ENCODE measurements at places on chromosomes 7 and 10.

DNA sequence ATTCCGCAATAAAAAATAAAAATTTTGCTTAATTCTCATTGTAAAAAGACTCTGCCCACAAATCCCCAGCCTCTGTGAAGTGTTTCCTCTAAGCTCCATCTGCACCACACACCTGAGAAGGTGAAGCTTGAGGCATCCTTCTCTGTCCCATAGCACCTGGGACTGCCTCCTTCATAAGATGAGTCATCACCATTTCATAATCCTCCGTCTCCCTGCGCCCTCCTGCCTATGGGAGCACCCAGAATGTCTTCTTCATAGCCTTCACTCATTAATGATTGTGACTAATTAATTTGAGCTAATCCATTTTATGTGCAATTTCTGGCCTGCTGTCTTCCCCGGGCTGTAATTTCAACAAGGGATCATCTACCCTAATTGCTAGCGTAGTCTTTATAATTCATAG lies 90.3 kb downstream of the WDR11 start:
- DNase-seq = no peak

GRCh38 chr10:110867807-110868465 lies 3.8 kb upstream of the PDCD4 start:
- no peak for DNase-seq

DNA sequence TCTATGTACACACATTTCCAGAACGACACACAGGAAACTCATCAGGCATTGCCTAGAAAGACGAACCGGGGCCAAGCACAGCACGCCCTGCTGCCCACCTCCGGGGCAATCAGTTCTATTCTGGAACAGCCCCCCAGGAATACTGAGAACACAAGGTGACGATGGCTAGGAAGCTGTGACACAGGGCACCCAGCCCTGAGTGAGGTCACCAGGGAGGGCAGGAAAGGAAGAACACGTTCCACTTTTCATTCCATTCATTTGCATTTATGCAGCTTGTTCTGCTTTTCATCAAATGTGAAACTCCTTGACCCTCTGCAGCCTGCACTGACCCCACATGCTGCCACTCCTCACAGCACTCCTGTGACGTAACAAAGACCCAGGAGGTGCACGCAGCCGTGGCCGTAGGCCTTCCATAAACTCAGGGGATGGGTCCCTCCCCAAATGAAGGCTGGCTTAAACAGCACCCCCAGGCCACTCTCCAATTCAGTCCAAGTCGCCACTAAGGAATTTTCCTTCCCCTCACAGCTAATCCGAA lies 28.9 kb downstream of the MAD1L1 start:
- DNase-seq = no peak

DNA sequence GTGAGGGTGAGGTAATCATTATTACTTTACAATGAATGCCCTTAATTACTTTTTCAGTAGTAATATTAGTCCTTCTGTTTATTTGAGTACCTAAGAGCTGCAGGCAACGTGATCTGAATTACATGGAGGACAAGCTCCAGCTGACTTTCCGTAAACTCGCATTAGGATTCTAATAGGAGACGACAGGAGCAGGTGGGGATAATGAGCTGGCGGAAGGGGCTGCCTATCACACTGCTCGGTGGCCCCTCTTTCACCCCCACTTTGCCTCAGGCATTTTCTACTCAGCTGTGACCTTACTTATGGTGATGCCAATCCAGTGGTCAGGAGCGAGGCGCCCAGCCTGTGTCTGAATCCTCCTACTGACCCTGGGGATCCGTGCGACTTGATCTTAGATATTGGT lies at the start of gene C7orf33:
Gene C7orf33, plus strand, starts transcription at position 296 of the 400 bp plus-strand sequence. CDS start 160 bp downstream, outside the sequence.
- no peak for DNase-seq

- DNase-seq = no peak
Observed at GRCh38 chr7:129986600-129986999, 33.8 kb upstream of the UBE2H start.

DNA sequence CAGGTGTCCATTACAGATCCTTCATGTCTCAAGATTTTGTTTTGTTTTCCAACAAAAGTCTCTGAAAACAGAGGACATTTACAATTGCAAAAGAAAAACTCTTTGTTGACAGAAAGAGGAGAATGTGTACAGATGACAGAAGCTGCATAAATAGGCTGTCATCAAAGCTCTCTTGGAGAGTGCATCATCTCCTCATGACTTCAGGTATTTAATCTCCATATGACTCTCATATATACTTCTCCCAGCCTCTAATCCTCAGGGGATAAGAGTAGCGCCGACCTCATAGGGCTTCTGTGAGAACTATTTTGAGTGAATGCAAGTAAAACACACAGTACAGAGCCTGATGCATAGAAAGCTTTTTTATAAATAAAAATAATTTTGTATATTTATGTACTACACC lies 48.1 kb upstream of the SEPTIN7 start:
- no peak for DNase-seq

DNA sequence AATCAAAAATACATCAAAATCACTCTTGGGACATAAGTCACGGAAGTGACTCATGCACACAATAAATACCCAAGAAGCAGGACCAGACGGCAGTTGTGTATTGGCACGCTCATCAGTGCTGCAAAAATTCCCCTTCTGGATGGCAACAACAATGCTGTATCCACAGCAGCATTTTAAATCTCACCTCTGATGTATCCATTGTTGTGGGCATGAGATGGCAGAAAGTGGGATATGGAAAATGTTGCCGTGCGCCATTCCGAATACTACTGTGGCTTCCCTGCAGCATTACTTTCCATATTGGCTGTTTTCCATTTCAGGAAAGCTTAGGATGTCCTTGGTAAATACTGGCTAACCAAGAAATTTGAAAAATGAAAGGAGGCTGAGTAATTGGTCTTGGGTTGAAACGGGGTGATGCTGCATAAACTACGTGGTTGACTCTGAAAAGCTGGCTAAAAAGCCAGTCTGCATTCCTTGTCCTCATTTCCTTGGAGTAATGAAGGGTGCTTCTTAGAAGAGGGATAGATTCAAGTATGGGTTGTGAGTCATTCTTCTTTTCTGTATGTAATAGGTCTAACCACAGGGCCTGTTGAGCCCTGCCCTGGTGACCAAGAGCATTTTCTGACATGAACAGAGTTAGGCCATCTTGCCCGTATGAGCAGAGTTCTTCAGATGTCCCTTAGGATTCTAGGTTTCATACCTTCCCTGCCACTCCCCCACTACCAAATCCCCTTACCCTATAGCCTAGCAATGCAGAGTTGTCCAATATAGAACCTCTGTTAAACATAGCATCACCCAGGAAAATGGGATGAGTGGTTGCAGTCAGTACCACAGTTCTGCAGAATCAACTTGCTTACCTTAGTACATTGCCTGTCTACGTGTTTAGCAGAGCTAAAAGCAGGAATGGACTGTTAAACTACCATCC lies 36.3 kb upstream of the TOMM7 start:
- no peak for DNase-seq
